ENCODE measurements at places on chromosomes 2 and 18.

GRCh38 chr2:126678269-126679065 lies 22.5 kb downstream of the GYPC start:
- no peak for DNase-seq

GRCh38 chr18:69874058-69874457 lies 73.6 kb downstream of the CD226 start:
- DNase-seq = no peak

- no peak for DNase-seq
Measured at GRCh38 chr2:30422444-30423040, 24.5 kb upstream of the LCLAT1 start.

GRCh38 chr2:83991992-83992391 lies 467.1 kb downstream of the SUCLG1 start:
- no peak for DNase-seq

- DNase-seq = no peak
Measured at GRCh38 chr2:109460553-109461324, 153.0 kb downstream of the SEPTIN10 start.

DNA sequence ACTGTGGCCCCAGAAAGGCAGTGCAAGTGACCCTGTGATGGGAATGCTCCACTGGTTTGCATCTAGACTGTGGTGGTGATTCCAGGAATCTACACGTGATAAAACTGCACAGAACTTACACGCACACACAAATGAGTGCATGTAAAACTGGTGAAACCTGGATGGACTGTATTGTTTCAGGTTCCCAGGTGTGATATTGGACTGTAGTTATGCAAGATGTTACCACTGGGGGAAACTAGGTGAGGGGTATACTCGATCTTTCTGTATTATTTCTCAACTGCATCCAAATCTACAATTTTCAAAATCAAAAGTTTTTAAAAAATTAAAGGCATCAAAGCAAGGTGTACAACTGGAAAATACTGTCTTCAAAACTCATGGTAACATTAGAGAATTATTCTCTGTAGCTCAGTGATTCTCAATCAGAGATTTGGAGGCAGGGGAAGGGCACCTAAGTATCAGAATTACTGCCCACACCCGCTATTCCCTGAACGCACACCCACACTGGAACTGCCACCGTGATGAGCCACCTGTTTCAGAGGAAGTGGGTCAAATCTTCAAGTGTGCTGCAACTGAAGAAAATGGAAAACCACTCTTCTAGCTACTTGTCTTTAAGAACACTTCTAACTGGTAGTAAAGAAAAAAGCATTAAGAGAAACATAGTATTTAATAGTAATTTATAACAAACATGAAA lies 26.7 kb downstream of the PTPN2 start:
- DNase-seq = no peak

- no peak for DNase-seq
Measured at GRCh38 chr2:43055086-43055912, 171.1 kb downstream of the ZFP36L2 start.

DNA sequence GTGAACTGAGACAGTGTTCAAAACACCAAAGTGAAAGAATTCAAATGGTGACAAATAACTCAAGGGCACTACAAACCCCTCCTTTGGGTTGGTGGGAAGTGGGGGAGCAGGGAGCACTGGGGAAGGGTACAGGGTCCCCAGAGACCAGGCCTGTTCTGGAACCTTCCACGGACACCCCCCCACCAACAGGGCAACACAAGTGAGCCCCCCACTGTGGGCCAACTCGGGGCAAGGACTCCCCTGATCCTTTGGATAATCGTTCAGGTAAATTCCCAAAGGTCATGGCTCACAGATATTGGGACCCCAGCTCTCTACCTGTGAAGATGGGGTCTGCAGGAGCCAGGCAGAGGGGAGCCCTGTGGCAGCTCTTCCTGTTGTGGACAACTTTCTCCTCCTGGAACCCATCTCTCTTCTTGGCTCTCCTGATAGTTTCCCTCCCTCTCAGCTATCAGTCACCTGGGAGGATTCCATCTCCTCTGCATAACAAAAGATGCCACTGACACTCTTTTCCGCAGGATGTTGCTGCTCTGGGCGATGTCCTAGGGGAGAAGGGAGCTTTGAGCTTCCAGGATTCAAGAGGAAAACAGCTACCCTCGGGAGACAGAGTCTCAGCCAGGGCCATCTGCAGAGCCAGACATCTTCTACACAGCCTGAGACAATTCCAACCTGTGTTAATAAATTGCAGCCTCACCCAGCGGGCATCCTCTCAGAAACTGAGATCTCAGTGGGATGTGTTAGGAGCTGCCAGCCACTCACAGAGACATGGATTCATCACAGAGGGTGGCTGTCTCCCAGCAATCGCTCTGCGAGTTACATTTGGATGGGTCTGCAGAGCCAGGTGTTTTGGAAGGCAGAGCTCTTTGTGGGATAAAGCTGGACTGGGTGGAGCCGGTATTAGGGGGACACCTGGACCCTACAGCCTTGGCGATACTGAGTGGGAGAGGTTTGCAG lies 35.4 kb downstream of the MBP start:
- DNase-seq = peak; percentile 17

- peak; percentile 52 for DNase-seq
Measured at GRCh38 chr2:11753452-11753885, 7.0 kb downstream of the LPIN1 start.

- no peak for DNase-seq
Measured at GRCh38 chr2:194079989-194080388, 1577.0 kb upstream of the SLC39A10 start.

- no peak for DNase-seq
Measured at GRCh38 chr18:3305933-3306332, 44.0 kb downstream of the MYL12B start.

DNA sequence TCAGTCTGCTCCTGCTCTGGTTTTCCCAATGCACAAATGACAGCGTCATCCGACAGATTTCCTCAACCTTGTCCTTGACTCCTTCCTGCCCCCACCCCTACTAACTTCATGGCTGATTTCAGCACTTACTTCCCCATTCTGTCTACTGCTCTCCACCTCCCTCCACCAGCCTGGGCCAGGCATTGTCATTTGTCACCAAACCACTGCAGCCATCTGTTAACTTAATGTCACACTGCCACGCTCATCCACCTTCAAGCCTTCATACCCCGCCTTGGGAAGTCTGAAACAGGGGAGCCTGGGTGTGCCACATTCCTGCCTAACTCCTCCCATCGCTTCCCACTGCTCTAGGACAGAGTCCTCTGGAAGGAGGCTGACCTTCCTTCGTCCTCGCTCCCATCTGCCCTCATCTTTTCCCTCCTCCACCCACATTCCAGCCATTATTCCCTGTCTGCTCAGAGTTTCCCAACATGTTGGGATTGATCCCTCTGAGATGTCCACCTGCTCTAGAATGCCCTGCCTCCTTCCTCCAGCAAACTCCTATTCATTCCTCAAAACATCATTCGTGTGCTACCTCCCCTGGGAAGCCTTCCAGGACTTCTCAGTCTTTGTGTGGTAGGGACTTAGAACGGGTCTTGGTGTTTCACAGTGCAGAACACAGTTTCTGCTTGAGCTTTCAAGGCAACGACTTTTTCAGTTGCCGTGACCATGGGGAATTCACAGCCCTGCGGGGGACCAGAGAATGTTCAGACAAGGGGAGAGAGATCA lies 42.2 kb upstream of the SMAD7 start:
- no peak for DNase-seq

- no peak for DNase-seq
Measured at GRCh38 chr18:41372046-41372665, 582.9 kb upstream of the PIK3C3 start.

- no peak for DNase-seq
Measured at GRCh38 chr2:171999161-171999560, 592 bp upstream of the METAP1D start.
